ENCODE measurements at places on chromosomes 2 and 18. TPM values are rescaled to one million over a fixed set of nuclear protein-coding genes. Genes with fewer than 3 reads are reported as not detected.

- DNase-seq: no peak
These were observed 30.1 kb upstream of the MARCO start for GRCh38 chr2:118911936-118912335.

- DNase-seq: peak; percentile 62
These were observed 79.7 kb upstream of the MSH2 start for GRCh38 chr2:47323009-47323821.

DNA sequence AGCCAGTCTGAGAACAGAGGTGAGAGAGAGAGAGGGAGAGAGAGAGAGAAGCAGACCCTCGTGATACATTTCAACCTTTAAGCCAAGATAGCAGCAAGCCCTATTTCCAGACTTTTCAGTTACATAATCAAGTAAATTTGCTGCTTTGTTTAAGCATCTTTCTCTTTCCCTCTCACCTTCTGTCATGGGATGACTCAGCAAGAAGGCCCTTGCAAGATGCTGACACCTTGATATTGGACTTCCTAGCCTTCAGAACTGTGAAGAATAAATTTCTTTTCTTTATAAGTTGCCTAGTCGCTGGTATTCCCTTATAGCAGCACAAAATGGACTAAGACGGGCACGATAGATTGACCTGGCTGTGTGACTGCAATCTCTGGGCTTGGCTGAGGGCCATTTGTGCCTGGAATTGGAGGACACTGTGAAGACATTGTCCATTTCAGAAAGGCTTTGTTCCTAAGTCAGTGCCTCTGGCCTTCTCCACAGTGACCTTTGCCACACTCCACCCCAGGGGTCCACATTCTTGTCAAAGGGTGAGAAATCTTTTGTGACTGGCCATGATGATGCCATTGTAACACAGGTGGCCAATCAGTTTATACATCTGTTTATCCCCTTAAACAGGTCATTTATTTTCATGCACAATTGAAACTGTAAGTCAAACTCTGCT is 51.3 kb upstream of the ITSN2 start:
- DNase-seq: no peak

- peak; percentile 50 for DNase-seq
These were observed 38.3 kb upstream of the ST3GAL5 start for GRCh38 chr2:85926931-85927661.

GRCh38 chr2:218003281-218003944 is 618 bp upstream of the TNS1 start:
- DNase-seq: no peak

GRCh38 chr2:226953826-226954225 is 118.0 kb downstream of the RHBDD1 start:
- no peak for DNase-seq

GRCh38 chr2:2016651-2017311 is 272.5 kb upstream of the PXDN start:
- no peak for DNase-seq

GRCh38 chr2:343355-343754 is 55.5 kb upstream of the ALKAL2 start:
- no peak for DNase-seq

DNA sequence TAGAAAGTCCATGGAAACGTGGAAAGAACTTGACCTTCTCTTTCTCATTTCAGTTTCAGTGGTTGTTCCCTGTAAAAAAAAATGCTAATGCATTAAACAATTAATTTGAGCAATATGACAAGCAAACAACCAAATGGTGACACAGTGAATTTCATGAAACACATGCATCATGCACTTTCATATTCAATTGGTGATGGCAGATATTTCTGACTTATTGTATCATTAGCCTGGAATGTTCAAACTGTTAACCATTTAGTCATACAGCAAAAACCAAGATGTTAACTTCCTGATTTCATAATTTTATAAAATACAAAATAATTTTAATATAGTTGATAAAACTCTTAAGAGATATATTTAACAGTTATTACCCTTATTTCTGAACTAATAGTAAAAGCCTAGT is 85.5 kb downstream of the SCN1A start:
- DNase-seq: peak; percentile 47

- DNase-seq: no peak
These were observed 6.2 kb downstream of the CPS1 start for GRCh38 chr2:210562502-210563080.

DNA sequence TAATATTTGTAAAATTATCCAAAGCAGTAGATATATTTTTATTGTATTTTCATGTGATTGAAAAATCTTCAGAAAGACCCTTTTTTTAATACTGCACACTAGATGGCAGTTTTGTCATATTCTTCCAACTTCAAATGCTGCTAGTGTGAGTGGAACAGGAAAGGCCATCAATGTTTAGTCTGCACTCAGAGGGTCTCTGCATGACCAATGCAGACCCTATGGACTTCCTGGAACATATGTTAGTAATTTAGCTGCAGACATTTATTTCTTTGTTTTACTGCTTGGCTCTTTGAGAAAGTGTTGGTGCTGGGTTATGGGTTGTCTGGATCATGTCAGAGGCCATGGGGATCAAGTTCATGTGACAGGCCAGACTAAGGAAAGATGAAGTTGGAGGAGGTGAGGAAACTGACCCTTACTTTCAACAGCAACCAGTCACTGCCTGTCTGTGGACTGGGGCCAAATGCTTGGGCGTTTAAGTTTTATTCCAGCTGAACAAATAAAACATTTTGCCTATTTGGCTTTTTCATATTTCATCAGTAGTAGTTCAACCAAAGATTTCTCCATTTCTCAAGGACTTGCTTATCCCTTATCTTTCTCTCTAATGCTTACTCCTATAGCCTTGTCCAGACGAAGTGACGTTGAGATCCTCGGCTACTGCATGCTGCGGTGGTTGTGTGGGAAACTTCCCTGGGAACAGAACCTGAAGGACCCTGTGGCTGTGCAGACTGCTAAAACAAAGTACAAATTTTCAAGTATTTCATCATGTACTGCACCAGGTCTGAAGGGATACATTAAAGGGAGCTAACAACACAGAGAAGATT is 84.8 kb downstream of the VRK2 start:
- DNase-seq: peak; percentile 25

- peak; percentile 86 for DNase-seq
These were observed 44.6 kb downstream of the DPP4 start for GRCh38 chr2:162029287-162029901.

DNA sequence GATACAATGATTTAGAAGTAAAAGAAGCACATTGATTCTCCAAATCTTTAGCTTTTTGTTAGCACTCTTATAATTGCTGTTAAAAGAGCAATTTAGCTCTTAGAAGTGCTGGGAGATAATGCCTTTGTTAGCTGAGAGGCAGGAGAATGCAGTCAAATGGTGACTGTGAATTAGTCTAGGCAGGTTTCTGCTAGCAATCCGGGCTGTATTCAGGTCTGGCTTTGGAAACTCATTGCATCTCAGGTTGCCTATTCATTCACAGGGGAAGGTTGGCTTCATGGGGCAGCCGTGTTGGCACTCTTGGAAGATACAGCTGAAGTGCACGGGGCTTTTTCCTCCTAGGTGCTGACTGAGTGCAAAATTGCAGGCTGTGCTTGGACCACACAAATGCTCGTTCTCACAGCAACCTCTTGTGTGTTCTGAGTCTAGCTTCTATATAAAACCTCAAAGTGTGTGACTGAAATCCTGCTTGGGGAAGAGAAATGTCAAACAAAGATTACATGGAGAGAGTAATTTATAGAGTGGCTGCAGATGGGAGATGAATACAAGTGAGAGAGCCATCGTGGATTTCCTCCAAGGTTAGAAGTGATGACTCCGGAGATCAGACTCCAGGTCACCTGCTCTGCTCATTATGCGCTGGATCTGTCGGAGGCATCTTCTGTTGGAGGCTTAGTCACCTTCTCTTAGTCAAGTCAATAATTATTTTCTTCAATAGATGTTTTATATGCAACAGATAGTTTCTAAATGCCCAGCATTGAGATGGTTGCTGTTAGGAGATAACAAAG is 167.8 kb downstream of the PMAIP1 start:
- no peak for DNase-seq

DNA sequence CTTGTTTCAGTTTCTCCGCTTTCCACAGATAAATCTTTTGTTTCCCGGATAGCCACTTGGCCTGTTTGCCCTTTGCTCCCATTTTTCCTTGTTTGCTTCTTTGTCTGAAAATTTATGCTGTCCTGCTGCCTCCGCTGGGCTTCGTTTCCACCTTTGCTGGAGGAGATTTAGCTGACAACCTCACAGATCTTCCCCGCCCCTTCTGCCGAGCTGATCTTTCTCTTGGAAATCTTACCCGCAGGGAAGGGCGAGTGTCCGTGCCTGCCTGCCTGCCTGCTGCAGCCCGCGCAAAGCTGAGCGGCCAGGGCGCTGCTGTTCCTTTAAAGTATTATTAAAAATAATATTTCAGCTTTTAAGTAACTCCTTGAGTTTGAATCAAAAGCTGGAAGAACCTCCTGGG is 1.4 kb upstream of the XRCC5 start:
- peak; percentile 21 for DNase-seq

DNA sequence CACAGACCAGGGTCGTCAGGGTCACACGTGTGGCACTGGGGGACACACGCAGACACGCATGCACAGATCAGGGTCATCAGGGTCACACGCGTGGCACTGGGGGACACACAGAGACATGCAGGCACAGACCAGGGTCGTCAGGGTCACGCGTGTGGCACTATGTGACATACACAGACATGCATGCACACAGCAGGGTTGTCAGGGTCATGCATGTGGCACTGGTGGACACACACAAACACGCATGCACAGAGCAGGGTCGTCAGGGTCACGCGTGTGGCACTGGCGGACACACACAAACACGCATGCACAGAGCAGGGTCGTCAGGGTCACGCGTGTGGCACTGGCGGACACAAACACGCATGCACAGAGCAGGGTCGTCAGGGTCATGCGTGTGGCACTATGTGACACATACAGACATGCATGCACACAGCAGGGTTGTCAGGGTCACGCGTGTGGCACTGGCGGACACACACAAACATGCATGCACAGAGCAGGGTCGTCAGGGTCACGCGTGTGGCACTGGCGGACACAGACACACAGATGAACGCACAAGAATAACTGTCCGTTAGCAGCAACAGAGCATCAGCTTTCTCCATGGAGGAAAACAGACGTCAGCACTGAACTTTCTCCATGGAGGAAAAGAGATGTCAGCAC is 34.9 kb downstream of the HDAC4 start:
- no peak for DNase-seq

- peak; percentile 99 for DNase-seq
These were observed 6.8 kb downstream of the TFPI start for GRCh38 chr2:187547353-187547979.

GRCh38 chr2:239318151-239318611 is 82.6 kb downstream of the HDAC4 start:
- DNase-seq: no peak

GRCh38 chr2:12001621-12002020 is 255.2 kb downstream of the LPIN1 start:
- no peak for DNase-seq

GRCh38 chr2:147524912-147525311 is 319.9 kb upstream of the ACVR2A start:
- no peak for DNase-seq

GRCh38 chr2:168978461-168978861 is 52.7 kb downstream of the ABCB11 start:
- no peak for DNase-seq

DNA sequence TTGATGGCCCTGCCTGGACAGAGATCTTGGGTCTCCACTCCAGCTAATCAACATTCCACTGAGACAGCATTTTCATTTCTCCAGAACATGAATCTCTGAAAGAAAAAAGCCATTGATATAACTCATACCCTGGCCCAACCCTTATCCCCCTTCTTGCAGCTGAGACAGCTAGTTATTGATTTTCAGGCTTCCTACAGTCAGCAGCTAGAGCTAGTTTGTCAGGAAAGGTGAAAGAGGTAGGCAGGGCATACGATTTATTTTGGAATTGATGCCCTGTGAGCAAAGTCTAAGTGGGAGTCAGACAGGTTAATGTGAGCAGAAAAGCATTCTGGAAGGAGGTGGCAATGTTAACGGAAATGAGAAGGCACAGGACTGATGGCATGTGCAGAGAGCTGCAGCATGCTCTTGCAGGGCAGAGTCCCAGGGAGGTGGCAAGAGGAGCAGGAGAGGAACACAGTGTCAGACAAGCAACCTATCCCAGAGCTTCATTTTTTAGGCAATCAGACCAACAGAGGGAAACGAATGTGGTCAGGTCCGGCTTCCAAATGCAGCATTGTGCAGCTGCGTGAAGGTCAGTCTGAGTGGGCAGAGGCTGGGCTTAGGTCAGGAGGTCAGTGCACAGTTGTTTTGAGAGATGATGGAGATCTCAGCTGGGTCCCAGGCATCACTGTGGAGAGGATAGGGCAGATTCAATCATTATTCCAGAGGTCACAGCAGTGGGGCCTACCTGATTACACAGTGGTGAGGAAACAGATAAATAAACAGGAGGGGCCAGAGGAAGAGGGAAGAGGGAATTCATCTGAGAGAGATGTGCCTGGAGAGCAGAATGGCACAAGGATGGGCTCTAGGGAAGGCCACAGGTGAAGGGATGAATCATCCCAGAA is 134.8 kb downstream of the CMPK2 start:
- DNase-seq: no peak

DNA sequence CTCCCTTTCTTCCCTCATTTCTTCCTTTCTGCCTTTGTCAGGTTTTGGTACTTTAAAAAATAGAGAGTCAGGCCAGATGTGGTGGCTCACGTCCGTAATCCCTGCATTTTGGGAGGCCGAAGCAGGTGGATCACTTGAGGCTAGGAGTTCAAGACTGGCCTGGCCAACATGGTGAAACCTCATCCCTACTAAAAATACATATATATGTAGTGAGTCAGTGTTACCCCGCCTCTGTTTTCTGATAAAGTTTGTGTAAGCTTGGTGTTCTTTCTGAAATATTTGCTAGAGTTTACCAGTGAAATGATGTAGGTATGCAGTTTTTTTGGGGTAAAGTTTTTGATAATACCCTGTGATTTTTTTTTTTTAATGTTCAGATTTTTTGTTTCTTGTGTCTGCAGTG is 58.8 kb downstream of the DGKD start:
- DNase-seq: peak; percentile 70

DNA sequence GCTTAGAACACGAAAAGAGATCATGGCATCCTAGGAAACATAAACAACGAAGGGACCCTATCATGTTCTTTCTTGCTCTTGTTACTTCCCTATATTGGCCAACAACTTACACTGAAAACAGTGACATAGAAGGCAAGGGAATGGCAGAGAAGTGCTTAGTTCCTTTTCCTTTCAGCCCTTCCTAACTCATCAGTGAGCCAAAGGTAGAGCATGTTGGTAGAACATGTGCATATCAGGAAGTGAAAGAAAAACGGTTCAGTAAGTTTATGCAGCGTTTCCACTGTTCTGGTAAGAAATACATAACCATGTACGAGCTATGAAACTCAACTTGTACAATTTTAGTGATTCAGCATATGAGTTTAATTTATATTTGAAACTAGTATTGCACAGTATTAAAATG is 21.7 kb downstream of the AKAIN1 start:
- no peak for DNase-seq

The L3MBTL4 gene
- total RNA-seq: not detected

The CCDC121 gene
- total RNA-seq: 2.2 TPM

The ZSCAN30 gene
- 19.1 TPM for total RNA-seq

The TMEM17 gene
- total RNA-seq: 2.5 TPM

The CAPN14 gene
- under 0.01 TPM for total RNA-seq

The GPR155 gene
- 156 TPM for total RNA-seq

The NXPH2 gene
- not detected for total RNA-seq

The RAPGEF4 gene
- 0.23 TPM for total RNA-seq

The KHK gene
- 0.51 TPM for total RNA-seq

The TMEM178A gene
- total RNA-seq: 0.06 TPM

The TDRD15 gene
- not detected for total RNA-seq

The SERPINB13 gene
- total RNA-seq: not detected

The PID1 gene
- 32.3 TPM for total RNA-seq

The SEPTIN10 gene
- 77.4 TPM for total RNA-seq

The REG3G gene
- total RNA-seq: not detected

The DRC1 gene
- total RNA-seq: not detected

All from LHCN-M2 (cell line).